ENCODE measurements at places on chromosomes 2 and 18. TPM values are rescaled to one million over a fixed set of nuclear protein-coding genes. Genes with fewer than 3 reads are reported as not detected.

CUL3 gene
- total RNA-seq, result 112 TPM

CHRND gene
- total RNA-seq, result not detected

ITPRIPL1 gene
- 1.6 TPM for total RNA-seq

GPR45 gene
- total RNA-seq, result not detected

AP1S3 gene
- total RNA-seq, result 3.7 TPM

LRRC30 gene
- total RNA-seq, result not detected

POTEI gene
- total RNA-seq, result 0.66 TPM

PCBP1 gene
- total RNA-seq, result 74.9 TPM

CCDC102B gene
- 0.93 TPM for total RNA-seq

DSG4 gene
- total RNA-seq, result not detected

DCC gene
- total RNA-seq, result not detected

CMPK2 gene
- total RNA-seq, result 1.1 TPM

IL36B gene
- not detected for total RNA-seq

CROCC2 gene
- total RNA-seq, result not detected

WDFY1 gene
- total RNA-seq, result 141 TPM

GAREM2 gene
- total RNA-seq, result 1.1 TPM

SERPINB2 gene
- total RNA-seq, result 28.1 TPM

SPP2 gene
- not detected for total RNA-seq

ITGA4 gene
- 3.7 TPM for total RNA-seq

ASTL gene
- total RNA-seq, result not detected

COPS7B gene
- 29.3 TPM for total RNA-seq

ELOA2 gene
- not detected for total RNA-seq

SGPP2 gene
- total RNA-seq, result not detected

DAPL1 gene
- total RNA-seq, result not detected

TBC1D8 gene
- total RNA-seq, result 62.6 TPM

ASIC4 gene
- total RNA-seq, result not detected

DPP10 gene
- not detected for total RNA-seq

RTTN gene
- 33.6 TPM for total RNA-seq

C2orf78 gene
- not detected for total RNA-seq
